ENCODE measurements at places on chromosomes 16 and 17. TPM values are rescaled to one million over a fixed set of nuclear protein-coding genes. Genes with fewer than 3 reads are reported as not detected.

The GAST gene
- not detected for total RNA-seq

The TBC1D28 gene
- total RNA-seq = not detected

The CIITA gene
- 0.14 TPM for total RNA-seq

The CARD14 gene
- total RNA-seq = not detected

The TPPP3 gene
- total RNA-seq = 1.3 TPM

The SLC5A11 gene
- total RNA-seq = not detected
